Neural cell (in vitro differentiated cells): ENCODE measurements at places on chromosomes 7 and 10. TPM values are rescaled to one million over a fixed set of nuclear protein-coding genes. Genes with fewer than 3 reads are reported as not detected.

Gene WNT2
- 0.16 TPM in 1 of 2 replicates, not detected in the other for polyA plus RNA-seq

Gene ADAM12
- polyA plus RNA-seq, result 0.09 and 0.14 TPM in 2 replicates

Gene CWF19L1
- 36.6 and 36.9 TPM in 2 replicates for polyA plus RNA-seq

Gene ANXA8
- not detected in 2 replicates for polyA plus RNA-seq

Gene IFIT5
- 14.9 and 16.3 TPM in 2 replicates for polyA plus RNA-seq

Gene PLPP4
- polyA plus RNA-seq, result 4.4 and 8.3 TPM in 2 replicates

Gene IL6
- not detected in 2 replicates for polyA plus RNA-seq
